ENCODE measurements at places on chromosomes 6 and 20.

- DNase-seq: no peak
Measured at GRCh38 chr6:35086636-35087360, 54.3 kb downstream of the TCP11 start.

DNA sequence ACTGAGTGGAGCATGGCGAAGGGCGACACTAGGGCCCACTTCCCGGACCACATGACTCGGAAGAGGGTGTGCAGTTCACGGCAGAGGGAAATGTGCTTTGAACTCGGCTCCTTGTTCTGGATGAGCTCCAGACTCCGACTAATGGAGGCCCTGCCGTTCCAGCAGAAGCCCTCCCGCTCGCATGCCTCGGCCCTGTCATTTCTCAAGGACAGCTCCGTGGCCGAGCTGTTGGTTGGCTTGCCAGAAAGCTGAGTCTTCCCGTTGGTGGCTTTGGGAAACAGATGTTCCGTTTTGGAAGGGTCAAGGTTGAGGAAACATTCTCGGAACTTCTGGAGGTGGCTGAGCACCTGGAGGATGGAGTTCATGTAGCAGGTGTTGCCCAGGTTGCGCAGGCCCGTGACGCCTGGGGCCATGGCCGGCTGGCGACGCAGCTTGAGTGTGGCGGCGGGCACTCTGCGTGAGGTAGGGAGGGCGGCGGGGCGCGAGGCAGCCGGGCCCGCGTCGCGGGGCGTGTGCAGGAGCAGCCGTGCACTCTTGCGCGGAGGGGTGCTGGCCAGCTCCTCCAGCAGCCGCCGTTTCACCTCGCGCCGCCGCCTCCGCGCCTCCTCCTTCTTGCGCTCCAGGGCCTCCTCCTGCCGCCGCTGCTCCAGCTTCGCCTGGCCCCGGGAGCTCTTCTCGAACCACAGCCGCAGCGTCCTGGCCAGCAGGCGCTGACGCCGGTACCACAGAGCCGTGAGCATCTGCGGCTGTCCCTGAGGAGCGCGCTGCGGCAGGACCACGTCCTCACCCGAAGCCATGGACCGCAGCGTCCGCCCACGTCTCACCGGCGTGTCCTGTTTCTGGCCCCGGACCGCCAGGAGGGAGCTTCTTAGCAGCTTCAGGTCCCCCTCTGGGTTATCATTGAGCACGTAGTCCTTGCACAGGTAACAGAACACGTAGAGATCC lies 18.6 kb downstream of the TOMM6 start:
- DNase-seq: no peak

- DNase-seq: no peak
Measured at GRCh38 chr6:112015725-112016124, 38.2 kb upstream of the CCN6 start.

GRCh38 chr6:136471372-136471771 lies 78.8 kb downstream of the MAP7 start:
- no peak for DNase-seq

- no peak for DNase-seq
Measured at GRCh38 chr20:24011282-24011681, 22.7 kb upstream of the GGTLC1 start.

DNA sequence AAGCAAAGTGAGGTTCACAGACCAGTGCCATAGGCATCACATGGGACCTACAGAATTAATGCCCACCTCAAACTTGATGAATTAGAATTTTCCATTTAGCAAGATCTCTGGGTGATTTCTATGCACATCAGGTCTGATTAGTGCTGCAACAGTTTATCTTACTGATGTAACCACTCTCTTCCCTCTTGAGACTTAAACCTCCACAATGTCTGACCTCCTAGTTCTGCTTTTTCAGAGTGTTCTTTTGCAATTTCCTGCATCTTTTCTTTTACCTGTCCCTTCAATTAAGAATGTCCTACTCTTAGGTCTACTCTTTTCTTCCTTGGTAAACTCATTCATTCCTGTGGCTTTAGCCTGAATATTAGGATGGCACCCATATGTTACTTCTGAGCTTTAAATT lies 615.3 kb downstream of the TFAP2A start:
- no peak for DNase-seq

DNA sequence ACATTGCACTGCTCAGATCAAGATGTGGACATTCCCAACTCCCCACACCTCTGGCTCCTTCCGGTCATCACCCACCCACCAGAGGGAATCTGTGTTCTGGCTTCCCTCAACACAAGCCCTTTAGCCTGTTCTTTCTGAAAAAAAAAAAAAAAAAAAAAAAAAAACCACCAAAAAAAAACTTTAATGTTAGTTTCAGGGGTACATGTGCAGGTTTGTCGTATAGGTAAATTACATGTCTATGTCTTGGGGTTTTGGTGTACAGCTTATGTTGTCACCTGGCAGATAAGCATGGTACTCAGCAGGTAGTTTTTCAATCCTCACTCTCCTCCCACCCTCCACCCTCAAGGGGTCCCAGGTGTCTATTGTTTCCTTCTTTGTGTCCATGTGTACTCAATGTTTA lies 135.8 kb upstream of the FOXA2 start:
- DNase-seq: no peak

DNA sequence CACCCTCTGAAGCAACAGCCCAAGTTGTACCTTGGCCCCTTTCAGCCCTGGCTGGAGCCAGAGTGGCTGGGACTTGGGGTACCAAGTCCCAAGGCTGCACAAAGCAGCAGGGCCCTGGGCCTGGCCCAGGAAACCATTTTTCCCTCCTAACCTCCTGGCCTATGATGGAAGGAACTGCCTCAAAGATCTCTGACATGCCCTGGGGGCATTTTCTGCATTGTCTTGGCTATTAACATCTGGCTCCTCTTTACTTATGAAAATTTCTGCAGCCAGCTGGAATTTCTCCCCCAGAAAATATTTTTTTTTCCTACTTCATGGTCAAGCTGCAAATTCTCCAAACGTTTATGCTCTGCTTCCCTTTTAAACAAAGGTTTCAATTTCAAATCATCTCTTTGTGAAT lies 269.4 kb upstream of the CDYL start:
- no peak for DNase-seq
